ENCODE measurements at places on chromosomes 5 and 9.
A peak's percentile ranks its signal among the peaks of the same experiment; 100 is the strongest.

- DNase-seq = no peak
These were observed 226.0 kb downstream of the CCDC171 start for GRCh38 chr9:15778861-15779260.

GRCh38 chr5:161966564-161966963 is 101.0 kb upstream of the GABRG2 start:
- no peak for DNase-seq

DNA sequence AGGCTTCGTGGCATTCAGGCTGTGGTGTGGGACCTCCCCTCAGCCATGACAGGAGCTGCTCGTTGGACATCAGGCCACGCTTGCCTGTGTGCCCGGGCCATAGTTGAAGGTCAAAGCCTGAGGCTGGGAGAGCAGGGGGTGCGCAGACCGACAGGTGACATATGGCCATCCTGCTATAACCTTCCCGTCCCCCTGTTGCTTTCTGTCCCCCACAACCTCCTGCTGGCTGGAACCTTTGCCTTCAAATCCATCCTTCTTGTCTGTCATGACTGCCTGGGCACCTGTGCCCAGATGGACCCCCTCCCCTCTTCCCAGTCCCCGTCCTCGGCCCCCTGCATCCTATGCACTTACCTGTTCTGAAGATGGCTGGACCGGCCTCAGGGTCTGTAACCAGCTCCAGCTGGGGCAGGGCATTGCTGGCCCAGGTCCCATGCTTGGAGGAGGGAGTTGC is 83.2 kb downstream of the WNK2 start:
- DNase-seq = no peak

GRCh38 chr9:91207729-91208418 is 153.8 kb downstream of the AUH start:
- peak; percentile 69 for DNase-seq

DNA sequence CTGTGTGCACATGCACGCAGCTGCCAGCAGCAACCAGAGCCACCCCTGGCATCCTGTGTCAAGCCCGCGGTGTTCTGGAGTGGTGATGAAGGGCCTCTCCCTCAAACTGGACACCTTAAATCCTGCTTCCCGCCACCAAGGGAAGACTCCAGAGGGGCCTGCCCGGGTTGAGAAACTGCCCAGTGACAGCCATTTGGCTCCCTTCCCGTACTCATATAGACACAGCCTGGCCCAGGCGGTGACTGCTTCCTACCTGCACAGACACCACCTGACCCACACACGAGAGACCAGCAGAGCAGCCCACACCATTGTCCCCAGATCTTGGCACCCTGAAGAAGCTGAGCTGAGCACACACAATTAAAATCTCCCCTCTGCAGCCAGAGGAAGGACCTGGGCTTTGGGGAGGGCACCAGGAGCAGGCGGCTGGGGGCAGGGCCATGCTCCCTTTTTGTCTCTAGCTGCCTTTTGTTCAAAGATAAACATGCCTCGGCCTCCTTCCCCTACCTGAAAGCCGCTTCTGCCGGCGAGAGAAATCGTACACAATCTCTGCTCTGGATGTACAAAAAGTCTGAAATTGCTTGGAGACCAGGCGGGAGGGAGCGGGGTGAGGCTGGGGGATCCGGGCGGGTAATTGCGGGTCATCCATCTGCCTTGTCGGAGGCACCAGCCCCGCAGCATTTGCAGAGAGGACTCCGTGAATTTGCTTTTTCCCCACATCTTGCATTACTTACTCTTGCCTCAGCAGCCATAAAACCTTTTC is 78.4 kb downstream of the TSPAN17 start:
- DNase-seq = no peak

- no peak for DNase-seq
These were observed 8.8 kb upstream of the CLTB start for GRCh38 chr5:176425138-176425537.

- DNase-seq = no peak
These were observed 2.9 kb downstream of the NPDC1 start for GRCh38 chr9:137042751-137043727.

DNA sequence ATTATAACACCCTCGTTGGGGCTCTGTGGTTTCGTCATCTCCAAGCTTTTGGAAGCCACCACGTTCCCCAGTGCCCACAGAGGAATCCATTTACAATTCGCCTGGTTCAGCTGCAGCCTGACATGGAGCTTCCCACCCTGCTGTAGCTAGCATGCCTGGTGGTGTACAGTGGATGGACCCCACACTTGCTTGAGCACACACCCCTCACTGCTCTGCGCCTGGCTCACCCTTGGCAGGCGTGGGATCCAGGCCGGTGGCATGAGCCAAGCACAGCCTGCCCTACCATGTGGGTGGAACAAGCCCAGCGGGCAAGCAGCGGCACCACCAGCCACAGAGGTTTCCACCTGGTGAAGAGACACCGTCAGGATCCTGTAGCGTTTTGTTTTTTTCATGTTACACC is 1045.7 kb upstream of the CDH9 start:
- DNase-seq = no peak

DNA sequence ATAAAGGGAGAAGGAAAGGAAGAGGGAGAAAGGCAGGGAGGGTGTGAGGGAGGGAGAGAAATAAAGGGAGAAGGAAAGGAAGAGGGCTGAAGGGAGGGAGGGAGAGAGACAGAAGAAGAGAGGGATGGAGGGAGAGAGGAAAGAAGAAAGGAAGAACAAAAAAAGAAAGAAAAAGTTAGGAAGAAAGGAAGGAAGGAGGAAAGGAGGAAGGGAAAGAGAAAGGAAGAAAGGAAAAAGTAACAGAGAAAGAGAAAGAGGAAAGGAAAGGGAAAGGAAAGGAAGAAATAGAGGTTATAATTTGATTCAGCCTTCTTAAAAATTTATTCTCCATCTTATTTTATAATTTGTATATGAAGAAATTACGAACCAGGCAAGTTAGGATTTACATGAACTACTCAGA is 836.6 kb upstream of the C9orf72 start:
- DNase-seq = no peak

DNA sequence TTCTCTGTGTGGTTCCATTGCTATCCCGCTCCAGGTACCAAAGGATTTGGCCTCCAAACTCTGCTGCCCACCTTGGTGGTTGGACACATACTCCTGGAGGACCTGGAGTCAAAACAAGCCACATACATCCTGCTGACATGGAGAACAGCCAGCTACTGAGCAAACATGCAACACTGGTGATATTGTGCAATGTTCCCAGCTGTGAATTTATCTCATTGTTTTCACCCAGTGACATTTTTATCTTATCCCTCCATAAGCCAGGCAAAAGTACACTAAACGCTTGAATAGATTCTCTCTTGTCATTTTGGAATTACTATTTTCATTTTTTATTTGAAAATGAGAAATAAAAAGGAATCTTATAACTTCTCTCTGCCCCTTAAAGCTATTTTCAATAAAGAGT is 11.1 kb upstream of the CTSL start:
- DNase-seq = no peak

Measured in stimulated activated naive B cell treated with anti-CD40 and anti-IgM and Interleukin-4, amounts not matched to agents 10 μg/mL and 1 μg/mL and 100 μg/mL, for 72 hours (primary cell).